Left kidney (tissue), 8 donors: ENCODE measurements at places on chromosomes 4 and X.

GRCh38 chr4:108053251-108053711 lies 63.6 kb downstream of the HADH start:
- DNase-seq = no peak

DNA sequence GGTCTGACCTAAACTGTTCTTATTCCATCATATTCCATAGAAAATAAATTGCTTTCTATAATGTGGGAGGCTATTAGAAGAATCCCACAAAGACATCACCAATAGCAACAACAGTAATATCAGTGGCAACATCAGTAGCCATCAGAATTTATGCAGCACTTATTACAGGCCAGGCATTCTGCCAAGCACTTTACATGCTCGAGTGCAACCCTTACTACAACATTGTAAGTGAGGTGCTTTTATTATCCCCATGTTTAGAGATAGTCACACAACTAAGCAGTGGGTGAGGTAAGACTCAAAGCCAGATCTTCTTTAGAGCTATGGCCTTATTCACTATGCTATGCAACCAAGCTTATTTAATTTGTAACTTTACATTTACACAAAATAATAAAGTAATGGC lies 317.1 kb upstream of the BMP3 start:
- no peak for DNase-seq

GRCh38 chrX:39248330-39248729 lies 447.1 kb downstream of the MID1IP1 start:
- no peak for DNase-seq

GRCh38 chrX:3532581-3533085 lies 180.8 kb downstream of the PRKX start:
- no peak for DNase-seq

DNA sequence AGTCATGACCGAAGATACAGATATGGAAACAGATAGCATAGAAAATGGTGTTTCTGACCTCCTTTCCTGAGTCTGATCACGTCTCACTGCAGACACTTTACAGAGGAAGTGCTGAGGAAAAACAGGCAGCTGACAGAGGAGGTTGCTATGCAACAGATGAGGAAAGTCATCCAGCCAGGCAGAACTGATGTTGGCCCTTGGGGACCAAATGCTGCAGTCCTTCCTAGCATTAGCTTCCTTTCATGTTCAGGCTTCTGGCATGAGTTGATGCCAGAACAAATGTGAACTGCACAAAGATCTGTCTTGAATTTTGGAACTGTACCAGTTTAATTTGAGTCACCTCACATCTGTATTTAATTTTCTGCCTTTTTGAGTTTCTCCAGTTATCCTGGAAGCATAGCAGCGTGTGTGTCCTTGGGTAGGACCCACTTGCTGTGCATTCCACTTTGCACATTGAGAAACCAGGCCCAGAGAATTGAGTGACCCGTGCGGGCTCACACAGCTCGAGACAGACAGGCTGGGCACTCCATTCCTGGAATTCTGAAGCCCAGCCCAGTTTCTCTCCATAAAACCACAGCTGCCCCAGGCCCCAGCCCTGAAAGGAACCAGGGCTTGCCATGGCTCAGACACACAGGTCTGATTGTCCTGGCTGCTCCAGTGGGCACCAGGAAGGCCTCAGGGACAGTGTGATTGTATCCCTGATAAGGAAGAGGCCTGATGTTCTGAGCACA lies 1.4 kb upstream of the MAGED1 start:
- DNase-seq = no peak

- DNase-seq = no peak
Observed at GRCh38 chr4:9904976-9905587, 116.2 kb downstream of the SLC2A9 start.

DNA sequence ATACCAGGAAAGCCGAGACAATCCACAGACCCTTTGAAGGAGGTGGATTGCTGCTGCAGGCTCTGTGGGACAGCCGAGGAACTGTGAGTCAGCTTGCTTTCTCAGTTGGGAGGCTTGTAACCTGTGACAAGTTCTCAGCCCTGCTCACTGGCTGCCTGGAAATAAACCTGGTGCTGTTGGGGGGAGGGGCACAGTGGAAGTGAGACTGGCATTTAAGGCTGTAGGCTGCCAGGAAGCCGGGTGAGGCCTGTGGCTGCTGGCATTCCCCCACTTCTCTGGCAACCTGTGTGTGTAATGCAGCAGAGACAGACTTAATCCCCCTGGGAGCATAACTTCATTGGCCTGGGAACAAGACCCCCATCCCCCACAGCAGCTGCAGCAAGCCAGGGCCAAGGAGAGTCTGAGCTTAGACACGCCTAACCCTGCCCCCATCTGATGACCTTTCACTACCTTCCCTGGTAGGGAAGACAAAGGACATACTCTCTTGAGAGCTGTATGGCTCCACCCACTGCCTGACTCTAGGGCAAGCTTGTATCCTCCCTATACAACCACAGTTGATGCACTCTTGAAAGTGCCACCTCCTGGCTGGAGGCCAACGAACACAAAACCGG lies 64.1 kb downstream of the ALPK1 start:
- DNase-seq = no peak

DNA sequence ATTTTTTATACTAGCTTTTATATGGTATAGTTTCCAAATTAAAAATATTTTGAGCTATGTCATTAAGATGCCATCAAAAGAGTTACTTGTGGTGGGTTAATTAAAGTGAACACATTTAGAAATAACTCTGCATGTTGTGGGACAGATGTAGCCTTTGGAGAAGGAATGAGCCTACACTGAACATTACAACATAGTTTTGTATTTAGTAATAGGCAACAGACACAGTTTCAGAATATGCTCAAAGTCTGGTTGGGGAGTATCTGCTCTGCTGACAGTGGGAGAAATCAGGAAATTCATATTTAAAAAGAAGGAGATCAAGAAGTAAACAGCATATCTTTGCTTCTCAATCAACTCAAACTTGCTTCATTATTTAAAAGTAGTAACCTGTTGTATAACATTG lies 23.7 kb downstream of the EMCN start:
- no peak for DNase-seq

- DNase-seq = no peak
Observed at GRCh38 chr4:150056569-150056968, 21.7 kb upstream of the DCLK2 start.

GRCh38 chr4:34422472-34423175 lies 1821.7 kb downstream of the ARAP2 start:
- DNase-seq = peak; percentile 11

- DNase-seq = no peak
Observed at GRCh38 chrX:37796805-37797204, 16.9 kb downstream of the CYBB start.
